Stimulated activated naive B cell treated with anti-CD40 and anti-IgM and Interleukin-4, amounts not matched to agents 10 μg/mL and 1 μg/mL and 100 μg/mL, for 72 hours (primary cell): ENCODE measurements at places on chromosomes 3 and 15.

GRCh38 chr15:77804210-77804609, 171.5 kb upstream of the LINGO1 start:
- H3K4me1 ChIP-seq, result no peaks in the 10 kb centered on the region
- no peaks in the 10 kb centered on the region for H3K36me3 ChIP-seq
- DNase-seq, result no peak
- no peak overlapping the region for H3K27ac ChIP-seq

GRCh38 chr3:64806668-64807605, 119.1 kb upstream of the ADAMTS9 start:
- H3K36me3 ChIP-seq, result no peaks in the 10 kb centered on the region
- H3K27me3 ChIP-seq, result no peaks in the 10 kb centered on the region
- DNase-seq, result no peak
- no peak overlapping the region for H3K27ac ChIP-seq

GRCh38 chr15:77574521-77575202, 58.0 kb downstream of the LINGO1 start:
- no peaks in the 10 kb centered on the region for H3K36me3 ChIP-seq
- no peak for DNase-seq
- H3K4me1 ChIP-seq, result peaks cover 4% of the 10 kb centered on the region
- H3K27ac ChIP-seq, result no peak overlapping the region
- H3K4me3 ChIP-seq, result no peak overlapping the region
- peaks cover 18% of the 10 kb centered on the region for H3K27me3 ChIP-seq

- H3K4me1 ChIP-seq, result no peaks in the 10 kb centered on the region
- H3K4me3 ChIP-seq, result no peak overlapping the region
- peaks cover 6% of the 10 kb centered on the region for H3K27me3 ChIP-seq
- no peak for DNase-seq
Observed at GRCh38 chr3:127038466-127038865, 55.6 kb downstream of the PLXNA1 start.
